ENCODE measurements at places on chromosomes 3 and 15.

DNA sequence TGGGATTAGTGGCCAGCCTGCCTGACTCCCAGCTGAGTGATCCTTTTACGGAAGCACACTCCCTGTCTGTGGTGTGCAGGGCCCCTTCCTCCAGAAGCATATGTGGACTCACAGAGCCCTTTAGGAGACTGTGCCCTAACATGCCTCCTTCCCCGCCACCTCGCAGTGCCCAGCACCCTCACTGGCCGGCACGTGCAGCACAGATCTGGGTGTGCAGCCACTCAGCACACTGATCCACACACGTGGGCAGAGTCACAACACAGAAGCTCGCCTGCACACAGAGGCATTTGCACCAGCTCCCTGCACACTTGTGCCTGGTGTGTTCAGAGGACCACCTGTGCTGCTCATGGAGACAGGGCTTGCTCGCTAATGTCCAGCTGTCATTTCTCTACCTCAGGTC lies 23.6 kb upstream of the CSPG4 start:
- DNase-seq: no peak

- DNase-seq: no peak
These were observed 41.5 kb downstream of the KLHL6 start for GRCh38 chr3:183514021-183514420.

DNA sequence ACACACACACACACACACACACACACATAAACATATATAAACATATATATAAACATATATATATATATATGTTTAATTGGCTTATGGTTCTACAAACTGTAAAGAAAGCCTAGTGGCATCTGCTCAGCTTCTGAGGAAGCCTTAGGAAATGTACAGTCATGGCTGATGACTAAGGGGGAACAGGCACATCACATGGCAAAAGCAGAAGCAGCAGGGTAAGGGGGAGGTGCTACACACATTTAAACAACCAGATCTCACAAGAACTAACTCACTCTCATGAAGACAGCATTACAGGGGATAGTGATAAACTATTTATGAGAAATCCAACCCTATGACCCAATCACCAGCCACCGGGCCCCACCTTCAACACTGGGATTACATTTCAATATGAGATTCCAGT lies 922.9 kb downstream of the SI start:
- DNase-seq: no peak

DNA sequence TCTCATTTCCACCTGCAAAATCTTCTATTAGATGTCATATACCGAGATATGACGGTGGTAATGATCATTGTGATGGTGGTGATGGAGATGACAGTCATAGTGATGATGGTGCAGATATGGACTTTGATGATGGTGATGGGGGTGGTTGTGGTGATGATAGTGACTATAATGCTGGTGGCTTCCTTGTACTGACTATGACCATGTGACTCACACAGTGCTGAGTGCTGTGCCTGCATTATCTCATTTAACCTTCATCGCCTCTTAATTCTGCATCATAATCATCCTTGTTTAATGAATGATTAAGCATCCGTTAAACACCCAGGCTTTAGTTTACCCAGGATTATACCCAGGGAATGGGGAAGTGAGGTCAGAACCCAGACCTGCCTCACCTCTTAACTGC lies 331.7 kb downstream of the FEZF2 start:
- no peak for DNase-seq

GRCh38 chr3:21920421-21920861 lies 169.4 kb upstream of the ZNF385D start:
- no peak for DNase-seq

DNA sequence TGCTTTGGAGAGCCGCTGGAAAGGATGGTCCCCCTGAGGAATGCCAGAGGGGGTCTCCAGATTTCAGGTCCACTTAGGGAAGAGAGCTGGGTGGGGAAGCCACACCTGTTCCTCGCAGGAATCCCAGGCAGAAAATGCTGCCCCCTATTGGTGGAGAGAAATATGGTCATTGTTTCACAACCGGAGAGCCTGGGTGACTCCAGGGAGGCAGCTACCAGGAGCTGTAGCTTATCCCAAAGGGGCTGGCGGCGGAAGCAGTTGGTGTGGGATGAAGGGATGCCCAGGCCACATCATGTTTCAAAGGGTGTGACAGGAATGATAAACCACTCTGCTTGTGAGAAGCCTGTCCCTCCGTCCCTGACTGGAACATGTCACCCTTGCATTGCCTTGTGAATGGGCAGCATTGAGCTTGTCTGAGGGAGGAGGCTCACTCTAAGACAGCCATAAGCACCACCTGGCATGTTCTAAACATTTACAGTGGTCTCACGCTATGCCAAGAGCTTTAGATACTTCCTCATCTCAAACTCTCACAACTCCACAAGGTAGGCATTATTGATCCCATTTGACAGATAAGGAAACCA lies 34.5 kb downstream of the POMGNT2 start:
- DNase-seq: no peak

DNA sequence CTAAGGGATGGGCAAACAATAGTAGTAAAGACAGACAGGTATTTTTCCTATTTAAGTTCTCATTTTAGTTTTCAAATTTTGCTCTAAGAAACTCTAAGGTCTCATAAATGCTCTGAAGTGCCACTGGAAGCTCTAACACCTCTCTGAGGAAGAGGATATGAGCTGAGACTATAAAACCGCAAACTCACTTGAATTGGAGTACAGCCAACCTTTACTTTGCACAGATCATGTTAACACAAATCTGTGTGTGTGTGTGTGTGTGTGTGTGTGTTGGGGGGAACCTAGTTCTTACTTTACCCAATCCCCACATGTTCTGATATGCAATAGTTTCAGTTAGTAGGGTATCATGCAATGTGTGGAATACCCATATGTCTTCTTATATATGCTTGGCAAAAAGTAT lies 446.8 kb downstream of the CHL1 start:
- DNase-seq: no peak

GRCh38 chr3:124785973-124786372 lies 55.7 kb downstream of the UMPS start:
- no peak for DNase-seq

- no peak for DNase-seq
These were observed 37.7 kb upstream of the TMEM45A start for GRCh38 chr3:100454677-100455076.

DNA sequence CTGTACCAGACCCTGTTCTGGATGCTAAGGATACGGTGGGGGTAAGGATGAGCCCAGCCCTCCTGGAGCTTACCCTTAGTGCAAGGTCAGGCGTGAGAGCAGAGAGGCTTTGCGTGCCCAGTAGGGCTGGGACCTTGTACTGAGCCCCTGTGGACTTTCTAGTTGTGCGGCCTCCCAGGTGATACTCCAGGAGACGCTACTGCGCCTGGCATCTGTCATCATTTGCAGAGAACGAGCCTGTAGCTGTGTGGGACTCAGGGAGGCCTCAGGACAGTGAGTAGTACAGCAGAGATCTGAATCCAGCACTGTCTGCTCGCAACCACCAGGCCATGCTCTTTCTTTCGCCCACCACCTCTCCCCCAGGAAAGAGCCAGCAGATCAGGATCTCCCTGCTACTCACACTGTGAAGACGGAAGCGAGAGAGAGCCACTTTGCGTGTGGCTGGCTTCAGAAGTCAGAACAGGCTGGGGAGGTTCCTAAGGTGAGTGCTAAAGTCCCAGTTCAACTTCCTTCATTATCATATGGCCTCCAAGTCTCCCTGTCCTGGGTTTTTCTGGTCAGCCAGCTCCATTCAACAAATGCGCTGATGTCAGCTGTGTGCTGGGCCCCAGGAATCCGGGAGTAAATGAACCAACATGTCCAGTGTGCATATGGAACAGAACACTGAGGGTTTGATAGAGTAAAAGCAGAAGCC lies 38.2 kb upstream of the ITGA11 start:
- DNase-seq: no peak

Data from frontal cortex (tissue), 4 donors.